Stimulated activated CD4-positive, alpha-beta T cell treated with anti-CD3 and anti-CD28 coated beads, TNF-alpha, amount 100 ng/mL, for 1 hour (primary cell): ENCODE measurements at places on chromosomes 1 and 21.

- no peak for DNase-seq
Observed at GRCh38 chr21:21119091-21119490, 120.9 kb downstream of the NCAM2 start.

DNA sequence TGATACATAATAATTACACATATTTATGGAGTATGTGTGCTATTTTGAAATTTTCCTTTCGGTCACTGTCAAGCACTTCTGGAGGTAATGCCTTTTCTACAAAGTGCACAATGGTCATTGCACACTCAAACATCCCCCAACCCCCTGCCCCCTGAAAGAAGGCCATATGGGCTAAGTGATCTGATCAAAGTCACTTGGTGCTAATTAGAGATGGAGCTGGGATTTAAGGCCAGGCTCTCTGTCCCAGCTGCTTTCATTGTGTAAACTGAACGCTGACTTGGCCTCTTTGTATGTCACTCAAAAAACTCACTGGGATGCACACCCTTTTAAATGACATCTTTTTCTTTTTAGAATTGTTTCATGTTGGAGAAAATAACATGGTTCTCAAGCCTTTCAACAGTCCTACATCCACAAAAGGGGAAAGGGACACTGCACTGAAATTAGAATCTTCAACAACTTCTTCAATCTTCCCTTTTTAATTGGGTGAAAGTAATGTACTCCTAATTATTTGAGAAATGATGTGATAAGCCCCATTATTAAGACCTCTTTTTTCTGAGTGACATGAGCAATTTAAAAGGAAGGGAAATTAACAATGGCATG lies 149.2 kb downstream of the ST6GALNAC5 start:
- DNase-seq: no peak

GRCh38 chr1:179121159-179121938 lies 39.5 kb downstream of the TOR3A start:
- DNase-seq: no peak

DNA sequence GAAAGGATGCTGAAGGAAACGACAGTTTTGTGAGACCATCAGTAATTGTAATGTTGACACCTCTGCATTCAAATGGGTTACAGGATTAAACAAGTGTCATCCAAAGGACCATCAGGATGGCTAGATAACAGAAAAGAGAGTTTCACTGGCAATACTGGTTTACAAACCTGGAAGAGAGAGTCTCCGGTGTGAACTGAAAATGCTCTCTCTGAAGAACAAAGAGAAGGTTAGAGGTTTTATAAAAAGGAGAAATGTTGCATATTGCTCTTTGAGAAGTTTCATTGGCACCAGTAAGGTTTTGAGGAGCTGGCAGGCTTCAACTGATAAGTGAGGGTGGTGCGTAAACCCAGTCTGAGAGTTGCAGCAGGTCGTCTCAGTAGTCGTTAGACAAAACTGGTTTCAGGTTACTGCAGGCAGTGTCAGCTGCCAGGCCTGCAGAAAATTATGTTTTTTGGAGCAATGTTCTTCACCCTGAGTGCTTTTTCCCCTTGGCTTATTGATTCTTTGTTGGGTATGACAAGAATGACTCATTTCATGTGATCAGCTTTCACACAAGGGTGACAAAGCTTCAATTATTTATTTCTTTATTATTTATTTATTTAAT lies 42.2 kb downstream of the KCNK1 start:
- no peak for DNase-seq

DNA sequence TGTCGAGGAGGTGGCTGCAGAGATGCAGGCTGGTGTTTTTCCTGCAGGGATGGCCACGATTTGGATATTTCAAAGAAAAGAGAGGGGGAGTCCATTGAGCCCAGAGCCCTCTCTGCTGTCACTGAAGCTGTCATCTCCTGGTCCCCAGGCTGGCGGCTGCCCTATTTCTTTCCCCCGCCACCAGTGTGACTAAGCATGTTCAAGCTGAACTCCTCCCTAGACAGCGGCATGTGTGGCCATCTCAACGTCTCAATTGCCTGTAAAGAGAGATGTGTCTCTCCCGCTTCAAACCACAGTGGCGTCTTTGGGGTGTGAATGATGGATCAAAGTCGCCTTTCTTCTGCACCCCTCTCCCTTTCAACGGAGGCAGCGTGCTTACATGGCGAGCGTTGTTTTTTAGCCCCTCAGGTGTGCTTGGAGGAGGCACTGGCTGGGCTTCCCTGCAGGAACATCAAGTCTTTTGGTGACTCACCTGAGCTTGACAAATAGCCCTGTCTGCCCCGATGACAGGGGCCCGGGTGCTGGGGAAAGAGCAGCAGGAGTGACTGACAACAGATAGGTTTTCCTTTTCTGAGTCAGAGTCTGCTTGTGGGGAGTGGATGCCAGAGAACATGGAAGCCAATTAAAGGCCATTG lies 346.4 kb upstream of the AJAP1 start:
- no peak for DNase-seq

DNA sequence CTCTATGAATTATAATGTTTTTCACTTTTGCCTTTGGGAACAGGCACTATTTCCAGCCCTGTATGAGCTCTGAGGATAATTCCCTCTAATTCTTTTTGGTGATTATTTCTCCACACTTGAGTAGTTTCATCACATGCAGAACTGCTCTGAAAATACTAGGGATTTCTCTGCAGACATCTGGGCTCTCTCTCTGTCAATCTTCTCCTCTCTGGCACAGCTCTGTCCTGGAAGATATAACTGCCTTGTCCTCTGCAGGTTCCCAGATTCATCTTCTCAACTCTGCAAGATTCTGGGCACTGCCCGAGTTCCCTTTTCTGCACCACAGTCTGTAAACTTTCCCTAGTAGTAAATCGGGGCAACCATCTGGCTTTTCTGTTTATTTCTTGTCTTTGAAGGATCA lies 131.3 kb upstream of the FMN2 start:
- no peak for DNase-seq
